NCI-H748 treated with DMSO at 0.1 percent for 48 hours (cell line): ENCODE measurements at places on chromosomes 13 and 19.

GRCh38 chr13:71217827-71218226 is 649.2 kb downstream of the DACH1 start:
- DNase-seq: no peak

GRCh38 chr19:30333291-30334065 is 38.7 kb upstream of the ZNF536 start:
- no peak for DNase-seq

DNA sequence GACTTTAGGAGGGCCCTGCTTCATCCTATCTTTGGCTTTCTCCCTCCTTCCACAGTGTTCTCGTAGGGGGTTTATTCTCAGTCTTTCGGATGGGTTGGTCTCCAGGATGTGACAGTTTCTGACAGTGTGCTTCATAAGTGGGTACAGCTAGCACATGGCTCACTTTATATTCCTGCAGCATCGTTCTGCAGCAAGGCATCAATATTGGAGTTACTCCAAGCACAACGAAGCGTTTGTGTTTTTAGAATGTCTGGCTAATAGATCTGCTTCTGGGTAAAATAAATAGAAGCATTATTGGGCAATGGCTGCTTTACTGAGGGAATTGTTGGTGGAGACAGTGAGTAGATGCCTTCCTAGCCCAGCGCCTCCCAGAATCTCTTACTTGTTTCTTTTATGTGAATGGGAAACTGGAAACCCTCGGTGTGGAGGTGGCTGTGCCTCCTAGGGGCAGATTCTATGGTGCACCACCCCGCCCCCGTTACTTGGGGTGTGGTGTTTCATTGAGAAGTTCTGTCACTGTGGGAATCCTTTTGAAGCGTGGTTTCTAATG is 2.0 kb downstream of the FARP1 start:
- DNase-seq: peak; percentile 27

DNA sequence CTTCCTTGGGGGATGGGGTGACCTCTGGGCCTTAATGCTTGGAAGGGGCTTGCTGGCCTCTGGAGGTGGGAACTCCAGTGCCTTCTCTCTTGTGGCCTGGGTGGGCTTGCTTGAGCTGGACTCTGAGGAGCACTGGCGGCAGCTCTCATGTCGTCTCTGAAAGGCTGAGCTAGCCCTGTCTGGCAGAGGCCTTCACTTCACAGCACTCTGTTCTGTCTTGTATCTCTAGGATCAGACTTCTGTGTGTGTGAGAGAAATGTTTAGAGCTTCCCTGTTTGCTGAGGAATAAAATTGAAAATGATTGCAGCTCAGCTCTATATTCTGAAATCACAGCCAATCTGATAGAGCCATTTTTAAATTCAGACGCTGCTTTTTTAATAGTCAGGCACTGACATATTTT is 185.3 kb downstream of the KCNRG start:
- no peak for DNase-seq

GRCh38 chr13:30722361-30722760 is 13.0 kb upstream of the ALOX5AP start:
- no peak for DNase-seq

DNA sequence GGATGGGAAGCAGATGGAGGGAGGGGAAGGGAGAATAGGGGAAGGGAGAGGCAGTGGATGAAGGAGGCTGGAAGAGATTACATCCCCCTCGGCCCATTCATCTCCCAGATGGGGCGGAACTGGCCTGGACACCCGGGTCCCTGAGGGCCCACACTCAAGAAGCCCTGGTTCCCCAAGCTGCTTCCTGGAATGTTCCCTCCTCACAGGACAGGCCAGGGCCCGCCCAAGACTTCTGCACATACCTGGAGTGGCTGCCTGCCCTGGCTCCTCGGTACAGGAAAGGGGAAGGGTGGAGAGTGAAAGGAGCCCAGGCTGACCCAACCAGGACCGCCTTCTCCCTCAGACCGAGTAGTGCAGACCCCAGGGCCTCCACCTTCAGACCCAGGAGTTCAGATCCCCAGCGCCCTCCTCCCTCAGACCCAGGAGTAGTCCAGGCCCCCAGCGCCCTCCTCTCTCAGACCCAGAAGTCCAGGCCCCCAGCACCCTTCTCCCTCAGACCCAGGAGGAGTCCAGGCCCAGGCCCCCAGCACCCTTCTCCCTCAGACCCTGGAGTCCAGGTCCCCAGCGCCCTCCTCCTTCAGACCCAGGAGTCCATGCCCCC is 489 bp downstream of the NTF4 start:
- DNase-seq: no peak

DNA sequence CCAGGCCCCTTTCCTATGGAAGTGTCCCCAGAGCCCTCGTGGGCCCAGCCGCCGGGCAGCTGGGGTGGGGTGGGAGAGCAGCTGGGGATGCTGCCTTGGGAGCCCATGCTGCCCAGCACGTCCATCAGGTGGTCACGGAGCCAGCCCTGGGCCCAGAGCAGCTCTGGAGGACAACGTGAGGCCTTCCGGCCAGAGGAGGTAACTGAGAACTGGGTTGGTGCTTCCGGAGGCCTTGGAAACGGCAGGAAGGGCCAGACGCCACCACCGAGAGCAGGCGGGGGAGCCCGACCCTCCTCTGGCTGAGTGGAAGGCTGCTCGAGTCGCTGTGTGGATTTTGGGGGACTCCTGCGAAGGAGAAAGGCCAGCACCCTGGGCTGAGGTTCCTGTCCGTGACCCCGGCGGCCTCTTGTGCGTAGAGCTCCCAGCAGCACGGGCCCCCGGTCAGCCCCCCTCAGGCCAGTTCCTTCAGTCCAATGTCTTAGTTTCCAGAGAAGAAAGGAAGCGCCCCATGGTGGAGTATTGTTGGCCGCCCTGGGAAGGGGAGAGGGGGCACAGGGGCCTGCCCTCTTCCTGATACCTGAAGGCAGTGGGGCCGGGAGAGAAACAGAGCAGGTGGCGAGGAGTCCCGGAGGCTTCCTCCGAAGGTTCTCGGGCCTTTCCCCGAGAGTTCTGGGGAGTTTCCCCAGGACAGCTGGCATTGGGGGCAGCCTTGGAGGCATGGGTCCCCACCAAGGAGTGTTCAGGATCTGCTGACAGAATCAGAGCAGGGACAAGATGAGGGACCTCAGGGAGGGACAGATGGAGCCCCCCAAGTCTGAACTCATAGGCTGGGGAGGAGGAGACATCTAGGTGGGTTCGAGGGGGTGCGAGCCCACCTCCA is 68.8 kb downstream of the MLLT1 start:
- no peak for DNase-seq

DNA sequence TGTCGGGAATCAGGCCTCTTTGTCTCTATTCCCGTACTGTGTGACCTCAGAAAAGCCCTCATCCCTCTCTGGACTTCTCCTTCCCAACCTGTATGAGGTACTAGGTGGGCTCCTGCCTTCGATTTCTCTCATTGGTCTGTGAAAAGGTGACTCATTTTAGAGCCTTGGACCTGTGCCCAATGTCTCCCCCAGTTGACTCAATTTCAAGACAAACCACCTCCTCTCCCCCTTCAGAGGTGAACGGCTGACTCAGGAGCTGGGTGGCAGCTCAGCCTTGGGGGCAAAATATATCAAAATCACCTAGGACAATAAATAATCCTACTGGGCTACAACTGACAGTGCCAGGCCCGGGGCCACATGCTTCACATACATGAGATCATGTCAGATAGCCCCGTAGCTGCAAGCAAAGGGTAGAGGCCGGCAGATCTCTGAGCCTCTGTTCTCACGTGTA is 630 bp downstream of the COQ8B start:
- DNase-seq: peak; percentile 30

DNA sequence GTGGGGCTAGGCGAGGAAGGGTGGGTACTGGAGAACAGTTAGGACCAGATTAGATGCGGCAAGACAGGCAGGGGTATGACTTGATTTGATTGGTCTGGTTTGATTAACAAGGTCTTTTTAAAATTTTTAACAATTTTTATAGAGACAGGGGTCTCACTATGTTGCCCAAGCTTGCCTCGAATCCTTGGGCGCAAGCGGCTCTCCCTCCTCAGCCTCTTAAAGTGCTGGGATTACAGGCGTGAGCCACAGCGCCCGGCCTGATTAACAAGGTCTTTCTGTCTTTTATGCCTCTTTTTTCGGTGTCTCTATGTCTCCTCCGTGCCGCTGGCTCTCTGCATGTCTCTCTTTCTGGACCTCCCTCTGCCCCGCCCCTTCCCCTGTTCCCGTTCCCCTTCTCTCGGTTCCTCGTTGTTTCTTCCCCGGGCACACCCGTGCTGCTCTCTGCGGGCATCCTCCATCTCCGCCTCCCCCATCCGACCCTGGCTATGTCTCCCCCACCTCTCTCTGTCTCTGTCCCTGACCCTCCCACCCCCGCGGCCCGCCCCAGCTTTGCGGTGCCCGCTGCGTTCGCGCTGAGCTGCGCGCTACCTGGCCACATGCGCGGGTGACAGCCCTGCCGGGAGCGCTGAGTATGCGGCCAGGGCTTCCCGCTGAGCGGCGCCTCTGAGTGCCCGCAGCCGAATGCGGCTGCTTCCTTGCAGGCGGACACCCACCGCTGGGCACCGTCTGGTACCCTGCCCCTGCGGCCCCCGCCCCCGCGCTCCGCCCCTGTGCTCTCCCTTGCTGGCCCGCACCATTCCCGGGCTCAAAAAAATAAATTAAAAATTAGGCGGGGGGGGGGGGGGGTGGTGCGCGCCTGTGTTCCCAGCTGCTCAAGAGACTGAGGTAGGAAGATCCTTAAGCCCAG is 8.1 kb upstream of the SDHAF1 start:
- DNase-seq: peak; percentile 64

DNA sequence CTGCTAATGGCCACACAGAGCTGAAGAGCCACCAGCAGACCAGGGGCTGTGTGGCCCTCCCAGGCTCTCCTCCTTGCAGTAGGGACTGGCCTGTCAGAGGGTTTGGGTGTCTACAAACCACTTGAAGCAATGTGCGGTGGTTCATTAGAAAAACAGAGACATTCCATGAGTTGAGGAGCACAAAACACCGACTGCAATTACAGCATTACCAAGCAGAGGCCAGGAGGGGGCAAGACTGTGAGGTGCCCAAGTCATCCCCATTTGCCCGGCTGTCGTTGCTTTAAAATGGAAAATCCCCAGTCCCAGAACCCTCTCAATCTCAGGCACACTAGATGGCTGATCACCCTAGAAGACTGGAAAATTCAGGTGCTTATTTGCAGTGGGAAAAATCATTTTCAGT is 15.0 kb downstream of the TMTC4 start:
- DNase-seq: no peak

GRCh38 chr19:21519488-21519887 is 14.1 kb downstream of the ZNF429 start:
- no peak for DNase-seq

GRCh38 chr19:4678881-4679790 is 9.0 kb upstream of the MYDGF start:
- no peak for DNase-seq

- no peak for DNase-seq
Observed at GRCh38 chr19:40314656-40315055, 29.5 kb upstream of the AKT2 start.

GRCh38 chr13:60348097-60348496 is 48.9 kb upstream of the TDRD3 start:
- DNase-seq: no peak

DNA sequence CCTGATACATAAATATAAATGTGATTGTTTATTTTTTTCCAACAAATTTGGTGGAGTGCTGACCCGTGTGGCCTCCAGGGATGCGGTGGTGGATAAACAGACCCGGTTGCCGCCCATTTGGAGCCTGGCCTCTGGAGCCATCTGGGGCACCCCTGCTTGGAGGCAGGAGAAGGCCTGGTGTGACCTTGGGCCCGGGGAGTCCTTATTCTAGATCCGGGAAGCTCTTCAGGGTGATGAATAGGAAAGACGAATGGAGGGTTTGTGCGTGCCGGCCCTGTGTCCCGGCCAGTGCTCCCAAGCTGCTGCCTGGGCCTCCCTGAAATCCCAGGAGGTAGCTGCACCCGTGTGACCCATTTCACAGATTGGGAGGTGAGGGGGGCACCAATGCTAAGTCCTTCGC is 11.5 kb downstream of the PAK4 start:
- DNase-seq: no peak

DNA sequence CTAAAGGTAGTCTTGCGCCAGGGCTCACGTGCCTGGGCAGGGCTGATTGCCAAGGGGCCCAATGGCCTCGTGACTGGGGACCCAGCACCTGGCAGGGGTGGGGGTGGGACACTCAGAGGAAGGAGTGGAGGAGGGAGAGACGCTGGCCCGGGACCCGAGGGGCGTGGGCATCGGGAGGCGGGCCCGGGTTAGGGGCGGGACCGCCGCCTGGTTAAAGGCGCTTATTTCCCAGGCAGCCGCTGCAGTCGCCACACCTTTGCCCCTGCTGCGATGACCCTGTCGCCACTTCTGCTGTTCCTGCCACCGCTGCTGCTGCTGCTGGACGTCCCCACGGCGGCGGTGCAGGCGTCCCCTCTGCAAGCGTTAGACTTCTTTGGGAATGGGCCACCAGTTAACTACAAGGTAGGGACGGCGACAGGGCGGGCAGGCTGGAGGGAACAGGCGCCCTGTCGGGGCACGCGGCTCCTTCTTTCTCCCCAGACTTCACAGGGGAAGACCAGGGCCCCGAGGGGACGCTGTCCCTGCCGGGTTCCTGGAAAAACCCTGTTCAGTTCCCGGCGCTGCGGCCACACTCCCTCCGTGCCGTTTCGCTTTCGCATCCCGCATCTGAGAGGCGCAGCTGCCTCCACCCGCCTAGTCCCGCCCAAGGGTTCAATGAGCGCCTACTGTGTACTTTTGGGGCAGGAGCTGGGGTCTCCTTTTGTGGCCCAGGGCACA is at the start of gene IFI30:
Gene IFI30 (plus strand): TSS at position 242 of the 717 bp plus-strand sequence. CDS start 29 bp downstream, at position 271.
- DNase-seq: no peak

GRCh38 chr19:6671960-6672359 is 2.0 kb upstream of the TNFSF14 start:
- DNase-seq: no peak

DNA sequence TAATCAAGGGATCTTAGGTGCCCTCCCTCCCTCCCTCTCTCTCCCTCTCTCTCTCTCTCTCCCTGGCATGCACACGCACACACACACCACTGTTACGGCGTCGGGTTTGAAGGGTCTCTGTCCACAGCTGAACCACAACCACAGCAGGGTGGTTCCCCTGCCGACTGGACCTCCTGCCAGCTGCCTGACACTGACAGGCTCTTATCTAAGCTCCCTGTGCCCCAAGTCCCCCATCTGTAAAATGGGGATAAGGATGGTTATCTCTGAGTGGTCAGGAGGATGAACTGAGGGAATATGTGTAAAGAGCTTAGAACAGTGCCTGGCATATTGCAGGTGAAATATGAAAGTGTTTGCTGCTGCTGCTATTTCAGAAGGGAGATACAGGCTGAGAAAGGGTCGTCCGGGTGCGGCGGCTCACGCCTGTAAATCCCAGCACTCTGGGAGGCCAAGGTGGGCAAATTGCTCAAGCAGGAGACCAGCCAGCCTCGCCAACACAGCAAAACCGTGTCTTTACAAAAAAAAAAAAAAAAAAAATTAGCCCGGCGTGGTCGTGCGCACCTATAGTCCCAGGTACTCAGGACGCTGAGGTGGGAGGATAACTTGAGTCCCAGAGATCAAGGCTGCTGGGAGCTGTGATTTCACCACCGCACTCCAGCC is 852 bp upstream of the SHISA7 start:
- no peak for DNase-seq

GRCh38 chr13:37615276-37615675 is 16.7 kb upstream of the POSTN start:
- DNase-seq: no peak

- no peak for DNase-seq
Observed at GRCh38 chr13:113544896-113545295, 39.7 kb upstream of the TFDP1 start.
